ENCODE measurements at places on chromosomes 11 and 22.

GRCh38 chr11:97290464-97291041 lies 900.7 kb downstream of the JRKL start:
- DNase-seq: no peak

GRCh38 chr11:28715726-28716125 lies 607.5 kb downstream of the METTL15 start:
- DNase-seq: no peak

GRCh38 chr11:30983776-30984441 lies 385.6 kb downstream of the DCDC1 start:
- no peak for DNase-seq

DNA sequence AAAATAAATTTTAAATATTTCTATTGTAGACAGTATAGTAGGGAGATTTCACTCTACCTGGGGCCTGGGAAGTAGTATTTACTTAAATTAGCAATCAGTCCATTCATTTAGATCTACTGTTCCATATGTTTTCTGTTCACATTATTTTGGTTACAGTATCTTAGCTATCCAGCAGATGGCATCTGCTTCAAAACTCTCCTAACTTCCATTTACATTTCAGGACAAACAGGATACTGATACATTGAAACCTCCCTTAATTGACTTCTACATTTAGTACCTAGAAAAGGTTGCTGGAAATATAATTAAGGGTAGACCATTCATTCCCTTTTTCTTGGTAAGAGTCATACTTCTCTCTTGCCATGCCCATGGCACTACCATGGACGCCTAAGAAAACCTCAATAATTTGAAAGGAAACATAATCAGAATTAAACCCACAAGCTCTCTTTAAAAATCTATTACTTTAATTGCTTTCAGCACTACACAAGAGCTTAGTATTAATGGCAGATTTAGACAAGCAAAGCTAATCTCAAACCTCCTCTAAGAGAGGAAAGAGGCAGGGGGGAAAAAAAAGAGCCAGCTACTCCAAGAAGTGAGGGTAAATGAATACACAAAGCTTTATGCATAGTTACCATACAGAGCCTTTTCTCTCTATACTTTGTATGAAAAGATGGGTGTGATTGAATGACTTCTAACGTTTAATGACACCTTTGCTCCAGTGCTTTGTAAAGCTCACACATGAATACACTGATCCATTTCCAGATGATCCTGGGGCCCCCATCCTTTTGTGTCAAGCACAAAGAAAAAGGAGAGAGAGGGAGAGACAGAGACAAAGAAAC lies 131.2 kb upstream of the MTMR2 start:
- DNase-seq: no peak

- no peak for DNase-seq
Measured at GRCh38 chr11:70415191-70415590, 16.9 kb downstream of the CTTN start.

DNA sequence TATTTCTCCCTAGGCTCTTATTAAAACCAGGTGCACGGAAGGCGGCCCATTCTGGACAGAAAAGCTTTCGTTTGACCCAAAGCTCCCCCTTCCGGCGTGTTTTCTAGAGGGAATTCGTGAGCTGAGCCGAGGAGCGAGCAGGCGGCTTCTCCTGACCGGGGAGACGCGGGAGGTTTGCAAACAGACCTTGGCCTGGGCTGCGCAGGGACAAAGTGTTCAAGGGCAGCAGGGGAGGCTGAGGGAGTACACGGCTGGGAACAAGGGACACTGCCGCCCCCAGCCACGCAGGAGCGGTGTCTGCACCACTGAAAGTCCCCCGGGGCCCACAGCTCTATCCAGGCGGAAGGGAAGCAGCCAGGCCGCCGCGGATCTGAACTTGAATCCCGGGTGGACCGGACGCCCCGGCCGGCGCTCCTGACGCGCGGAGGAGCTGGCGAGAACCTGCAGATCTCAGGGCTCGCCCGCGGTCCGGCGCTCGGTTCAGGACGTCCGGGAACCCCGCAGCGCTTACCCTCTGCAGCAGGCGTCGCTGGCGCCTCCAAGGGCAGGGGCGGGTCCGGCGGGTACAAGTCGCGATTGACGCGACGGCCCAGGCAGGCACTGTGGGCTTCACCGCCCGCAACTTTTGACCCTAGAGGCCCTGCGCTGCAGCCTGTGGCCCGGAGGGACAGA lies 101.9 kb downstream of the WT1 start:
- DNase-seq: peak; percentile 65

DNA sequence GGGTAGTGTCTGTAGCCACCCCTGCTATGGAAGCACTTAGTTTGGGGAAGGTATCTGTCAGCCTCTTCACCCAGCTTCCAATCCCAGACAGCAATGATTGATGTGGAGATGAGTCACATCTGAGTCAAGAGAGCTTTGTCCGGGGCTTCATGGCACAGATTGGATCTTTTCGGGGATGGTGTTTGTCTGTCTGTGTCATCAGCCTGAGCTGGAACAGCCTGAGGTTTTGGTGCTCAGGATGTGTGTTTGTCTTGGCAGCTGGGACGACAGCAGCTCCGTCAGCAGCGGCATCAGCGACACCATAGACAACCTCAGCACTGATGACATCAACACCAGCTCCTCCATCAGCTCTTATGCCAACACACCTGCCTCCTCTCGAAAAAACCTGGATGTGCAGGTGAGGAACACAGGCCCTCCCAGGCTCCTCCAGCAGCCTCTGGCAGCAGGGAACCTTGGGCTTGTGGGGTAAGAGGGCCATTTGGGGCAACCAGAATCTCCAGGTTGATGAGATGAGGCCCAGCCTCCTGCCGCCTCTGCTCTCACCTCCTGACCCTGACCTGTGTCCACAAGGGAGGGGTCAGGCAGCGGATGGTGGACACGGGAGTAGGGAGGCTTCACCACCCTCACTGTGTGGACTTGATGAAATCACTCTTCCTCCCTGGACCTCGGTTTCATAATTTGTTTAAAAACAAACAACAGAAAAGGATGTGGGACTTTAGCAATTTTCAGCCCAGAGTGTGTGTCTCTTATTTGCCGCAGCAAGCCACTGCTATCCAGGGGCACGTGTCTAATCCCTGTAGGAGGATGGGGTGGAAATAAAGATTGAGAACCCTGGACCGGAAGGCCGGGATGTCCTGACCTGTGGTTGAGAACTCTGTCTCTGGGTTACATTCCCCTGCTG lies 124.3 kb downstream of the DBX1 start:
- DNase-seq: no peak

DNA sequence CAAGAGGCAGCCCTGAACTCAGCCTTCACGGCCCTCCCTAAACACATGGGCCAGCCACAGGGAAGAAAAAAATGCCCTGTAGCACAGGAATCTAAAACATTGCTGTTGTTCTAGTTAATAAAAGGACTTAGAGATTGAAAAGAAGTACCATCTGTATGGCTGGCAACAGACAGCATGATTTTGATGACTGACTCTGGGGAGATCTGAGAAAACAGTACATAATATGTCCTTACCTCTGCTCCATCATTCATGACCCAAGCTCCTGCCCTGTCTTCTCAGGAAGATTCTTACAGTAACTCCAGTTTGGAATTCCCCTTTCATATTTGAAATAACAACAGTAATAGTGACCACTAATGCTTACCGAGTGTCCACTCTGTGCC lies 244.2 kb downstream of the ETS1 start:
- no peak for DNase-seq

DNA sequence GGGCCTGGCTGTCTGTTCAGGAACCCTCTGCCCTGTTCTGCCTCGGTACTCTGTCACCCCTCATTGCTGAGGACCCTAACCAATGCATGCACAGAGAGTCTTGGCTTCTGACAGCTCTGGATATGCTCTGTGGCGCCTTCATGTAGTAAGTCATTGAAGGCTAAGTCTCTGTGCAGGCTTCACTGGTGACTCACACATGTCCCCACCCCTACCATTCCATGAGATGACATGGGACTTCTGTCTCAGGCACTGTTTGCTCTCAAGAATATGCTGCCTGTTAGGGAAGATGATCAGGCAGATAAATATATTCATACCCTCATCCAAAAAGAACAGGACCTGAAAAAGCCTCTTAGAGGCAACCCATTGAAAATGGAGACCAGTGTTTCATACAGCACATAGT lies 43.6 kb upstream of the HORMAD2 start:
- no peak for DNase-seq

DNA sequence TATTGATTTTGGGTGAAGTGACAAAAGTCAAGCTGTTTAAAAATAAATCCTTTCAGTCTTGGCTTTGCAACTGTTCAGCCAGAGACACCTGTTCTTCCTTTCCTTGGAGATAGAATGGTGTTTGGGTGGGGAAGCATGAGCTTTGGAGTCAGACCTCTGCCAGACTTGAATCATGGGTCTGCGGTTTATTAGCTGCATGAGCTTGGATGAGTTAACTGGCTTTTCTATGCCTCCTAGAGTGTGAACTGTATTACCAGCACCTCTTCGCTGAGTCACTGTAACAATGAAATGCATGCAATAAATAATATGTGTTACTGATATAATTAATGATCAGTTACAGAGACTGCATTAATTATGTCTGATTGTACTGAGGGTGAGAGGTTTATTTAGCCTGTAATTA lies 13.5 kb upstream of the MYEOV start:
- no peak for DNase-seq

DNA sequence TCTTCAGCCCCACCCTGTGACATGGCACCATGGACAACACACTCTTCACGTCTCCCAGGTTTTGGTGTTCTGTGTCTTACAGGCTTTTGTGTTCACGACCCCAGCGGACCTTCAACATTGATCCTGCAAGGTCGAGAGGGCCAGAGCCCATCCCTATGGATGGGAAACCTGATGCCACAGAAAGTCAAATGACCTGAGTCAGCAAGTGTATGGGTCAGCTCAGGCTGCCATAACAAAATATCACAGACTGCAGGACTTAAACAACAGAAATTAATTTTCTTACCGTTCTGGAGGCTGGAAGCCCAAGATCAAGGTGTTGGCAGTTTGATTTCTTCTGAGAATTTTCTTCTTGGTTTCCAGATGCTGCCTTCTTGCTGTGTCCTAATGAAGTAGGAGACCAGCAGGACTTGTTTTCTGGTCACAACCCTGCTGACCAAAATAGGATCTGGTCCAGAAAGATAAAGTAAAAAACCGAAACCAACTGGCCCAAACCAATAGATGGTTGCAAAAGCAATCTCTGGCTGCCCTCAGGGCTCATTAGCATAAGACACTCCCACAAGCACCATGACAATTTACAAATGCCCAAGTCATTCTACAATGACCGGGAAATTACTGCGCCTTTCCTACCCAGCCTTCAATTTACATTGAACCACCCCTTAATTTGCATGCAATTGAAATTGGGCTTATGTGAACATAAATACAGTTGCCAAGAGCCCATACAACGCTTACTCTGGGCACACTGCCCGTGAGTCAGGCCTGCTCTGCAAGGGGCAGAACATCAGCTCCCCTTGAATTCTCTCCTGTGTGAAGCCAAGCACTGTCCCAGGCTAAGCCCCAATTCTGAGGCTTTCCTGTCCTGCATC lies 113.9 kb downstream of the RPS6KA4 start:
- no peak for DNase-seq

- no peak for DNase-seq
Measured at GRCh38 chr11:132008872-132009271, 638.5 kb downstream of the NTM start.

DNA sequence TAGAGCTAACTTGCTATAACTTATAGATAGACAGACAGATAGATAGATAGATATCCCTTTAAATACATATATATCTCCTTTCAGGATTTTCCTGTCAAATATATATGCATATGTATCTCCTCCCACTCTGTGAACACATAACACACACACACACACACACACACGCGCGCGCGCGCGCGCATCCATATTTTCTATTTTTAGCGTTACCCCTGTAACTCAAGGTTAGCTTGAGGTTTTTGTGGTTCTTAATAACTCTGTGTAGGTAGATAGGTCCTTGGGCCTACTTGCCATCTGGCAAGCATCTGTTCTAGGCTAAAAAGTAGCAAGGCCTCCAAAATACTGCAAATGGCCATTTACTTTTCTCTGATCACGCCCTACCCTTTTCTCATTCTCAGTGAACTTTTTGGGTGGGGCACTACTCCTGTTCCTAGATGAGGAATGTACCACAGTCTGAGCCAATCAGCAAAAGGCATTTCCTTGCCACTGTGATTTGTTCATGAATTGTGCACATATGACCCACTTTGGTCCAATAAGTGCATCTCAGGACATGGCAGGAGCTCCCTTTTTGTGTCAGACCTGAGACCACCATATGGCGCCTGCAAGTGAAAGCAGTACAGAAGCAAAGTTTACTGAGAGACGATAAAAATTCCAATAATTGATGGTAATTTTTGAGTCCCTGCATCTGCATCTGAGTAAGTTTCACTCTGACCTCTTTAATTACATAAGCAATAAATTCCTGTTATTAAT lies 740.5 kb upstream of the API5 start:
- DNase-seq: no peak

DNA sequence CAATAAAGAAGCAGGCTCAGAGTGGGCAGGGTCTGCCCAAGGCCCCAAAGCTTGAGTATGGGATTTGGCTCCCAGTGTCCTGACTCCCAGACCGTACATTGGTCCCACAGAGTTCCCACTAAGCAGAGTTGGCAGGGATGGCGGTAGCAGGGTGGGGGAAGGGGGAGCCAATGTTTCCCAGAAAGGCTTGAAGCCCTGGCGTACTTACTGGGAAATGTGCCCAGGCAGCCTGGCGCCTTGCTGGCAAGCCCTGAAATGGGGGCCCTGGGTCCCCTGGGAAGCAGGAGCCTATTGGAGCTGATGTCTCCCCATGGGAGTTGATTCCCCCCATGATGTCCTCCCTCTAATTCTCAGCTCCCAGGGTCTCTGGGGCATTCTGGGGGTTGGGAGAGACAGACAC lies 9.3 kb downstream of the ARHGEF17 start:
- peak; percentile 69 for DNase-seq

DNA sequence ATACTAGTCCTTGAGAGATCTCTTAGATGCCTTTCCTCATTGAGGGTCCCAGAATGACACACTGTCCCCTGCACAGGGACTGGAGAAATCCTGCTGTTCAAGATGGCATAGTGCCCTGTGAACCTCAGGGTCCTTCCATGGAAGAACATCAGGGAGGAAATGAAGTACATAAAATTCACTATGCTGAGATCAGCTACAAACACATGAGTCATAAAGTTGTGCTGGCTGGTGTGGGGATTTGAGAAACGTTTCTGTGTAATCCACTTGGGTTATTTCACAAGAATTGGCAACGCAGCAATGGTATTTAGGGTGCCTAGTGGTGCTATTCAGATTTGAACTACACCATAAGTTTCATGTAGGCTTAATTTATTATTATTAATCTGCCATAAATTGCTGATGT lies 174.4 kb downstream of the MAML2 start:
- no peak for DNase-seq

DNA sequence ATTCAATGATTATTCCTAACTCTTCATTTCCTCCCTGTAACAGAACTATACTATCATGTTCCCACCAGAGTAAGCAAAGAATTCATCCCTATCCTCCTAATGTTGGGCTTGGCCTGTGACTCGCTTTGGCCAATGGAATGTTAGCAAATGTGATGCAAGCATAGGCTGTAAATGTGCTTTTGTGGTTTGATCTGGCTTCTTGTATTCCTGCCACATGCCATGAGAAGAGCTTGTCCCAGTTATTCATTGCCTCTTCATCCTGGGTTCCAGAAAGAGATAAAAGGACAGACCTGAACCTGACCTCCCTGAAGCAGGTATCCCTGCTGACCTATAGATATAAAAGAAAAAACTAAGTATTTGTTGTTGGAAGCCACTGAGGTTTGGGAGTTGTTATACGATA lies 51.0 kb downstream of the SYTL2 start:
- no peak for DNase-seq

GRCh38 chr11:83157594-83158356 lies 844 bp downstream of the PCF11 start:
- DNase-seq: peak; percentile 42

- no peak for DNase-seq
Measured at GRCh38 chr22:49150801-49151221, 676.9 kb downstream of the BRD1 start.

Data from dorsolateral prefrontal cortex (tissue), 122 donors.